ENCODE measurements at places on chromosomes 5 and 9.

DNA sequence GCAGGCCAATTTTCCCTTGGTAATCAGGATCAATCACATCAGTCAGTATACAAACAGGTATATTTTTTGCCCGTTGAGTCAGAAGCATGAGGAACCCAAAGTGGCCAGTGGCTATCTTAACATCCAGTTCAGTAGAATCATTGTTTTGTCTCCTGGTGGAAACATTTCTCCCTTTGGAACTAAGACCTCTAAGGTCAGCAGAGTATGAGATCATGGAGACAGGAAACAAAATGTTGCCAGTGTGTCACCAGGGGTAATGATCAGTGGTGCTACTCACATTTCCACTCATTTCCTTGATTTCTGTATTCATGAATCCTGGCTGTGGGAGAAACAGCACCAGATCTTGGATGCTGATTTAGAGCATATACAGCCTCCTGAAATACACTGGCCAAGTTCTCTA lies 553.0 kb downstream of the CSNK1G3 start:
- DNase-seq, result no peak

GRCh38 chr9:21889673-21890072 lies 87.2 kb downstream of the MTAP start:
- no peak for DNase-seq

- DNase-seq, result no peak
Measured at GRCh38 chr5:112279082-112279481, 140.0 kb downstream of the EPB41L4A start.

- DNase-seq, result peak; percentile 11
Measured at GRCh38 chr9:69421908-69422801, 97.1 kb downstream of the ENTREP1 start.

GRCh38 chr5:72205431-72206009 lies 98.2 kb downstream of the MAP1B start:
- no peak for DNase-seq

- DNase-seq, result no peak
Measured at GRCh38 chr5:6730407-6730806, 17.2 kb downstream of the TENT4A start.

- no peak for DNase-seq
Measured at GRCh38 chr9:14346231-14346791, 32.4 kb upstream of the NFIB start.

DNA sequence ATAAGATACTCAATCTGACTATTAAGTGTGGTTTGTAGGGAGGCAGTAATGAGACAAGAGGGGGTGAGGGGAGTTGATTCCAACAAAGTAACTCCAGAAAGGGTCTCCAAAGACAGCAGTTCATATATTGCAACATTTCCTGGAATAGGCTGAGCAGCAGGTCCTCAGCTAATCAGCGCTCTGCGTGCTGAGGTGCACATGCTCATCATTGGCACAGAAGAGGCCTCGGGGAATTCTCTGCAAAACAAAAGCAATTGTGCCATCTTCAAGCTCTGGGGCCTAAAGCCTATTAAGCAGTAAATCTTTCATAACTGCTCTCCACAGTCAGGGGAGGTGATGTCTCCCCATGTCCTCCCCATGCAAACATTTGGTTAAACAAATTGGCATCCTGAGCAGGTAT lies 357.3 kb downstream of the SPOCK1 start:
- DNase-seq, result no peak

Data from activated T-helper 1 cell treated with anti-CD3 and anti-CD28 coated beads, Interleukin-2, amount 50 U/mL, for 16 hours (primary cell).